Activated naive CD8-positive, alpha-beta T cell treated with anti-CD3 and anti-CD28 coated beads for 36 hours (primary cell): ENCODE measurements at places on chromosomes 5 and 9. TPM values are rescaled to one million over a fixed set of nuclear protein-coding genes. Genes with fewer than 3 reads are reported as not detected.

- peak overlapping the region; percentile 93 for H3K4me3 ChIP-seq
- H3K27ac ChIP-seq = peak overlapping the region; percentile 99
- no peak for DNase-seq
- peaks cover 23% of the 10 kb centered on the region for H3K4me1 ChIP-seq
These were observed 462 bp downstream of the NUDCD2 start for GRCh38 chr5:163459462-163459818.

Gene APC
- total RNA-seq = 19.5 TPM

DNA sequence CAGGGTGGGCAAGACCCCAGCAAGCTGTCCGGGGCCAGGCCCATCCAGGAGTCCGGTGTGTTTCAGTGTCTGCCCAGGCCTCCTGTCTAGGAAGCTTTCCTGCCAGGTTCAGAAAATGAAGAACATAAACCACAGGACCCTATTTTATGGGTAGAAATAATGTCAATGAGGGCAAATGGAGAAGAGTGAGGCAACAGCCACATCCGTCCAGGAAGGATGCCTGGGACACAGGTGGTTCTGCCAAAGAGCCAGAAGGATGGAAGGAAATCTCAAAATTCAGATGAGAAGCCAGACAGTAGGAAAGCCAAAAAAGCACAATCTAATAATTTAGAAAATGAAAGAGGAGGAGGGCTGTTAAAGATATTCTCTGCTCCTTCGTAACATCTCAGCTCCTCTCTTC is 262.3 kb downstream of the AUH start:
- peak overlapping the region; percentile 87 for H3K27ac ChIP-seq
- H3K4me1 ChIP-seq = peaks cover 42% of the 10 kb centered on the region
- H3K27me3 ChIP-seq = peaks cover 25% of the 10 kb centered on the region
- peak overlapping the region; percentile 54 for H3K4me3 ChIP-seq
- H3K36me3 ChIP-seq = peaks cover 2% of the 10 kb centered on the region

- DNase-seq = no peak
- H3K4me3 ChIP-seq = no peak overlapping the region
- H3K4me1 ChIP-seq = no peaks in the 10 kb centered on the region
- no peaks in the 10 kb centered on the region for H3K36me3 ChIP-seq
These were observed 138.2 kb upstream of the MINAR2 start for GRCh38 chr5:129609710-129610109.

GRCh38 chr5:9712911-9713310 is 82.8 kb upstream of the TAS2R1 start:
- no peak overlapping the region for H3K4me3 ChIP-seq
- H3K27me3 ChIP-seq = no peaks in the 10 kb centered on the region
- no peaks in the 10 kb centered on the region for H3K36me3 ChIP-seq
- DNase-seq = no peak
- H3K4me1 ChIP-seq = no peaks in the 10 kb centered on the region
- no peak overlapping the region for H3K27ac ChIP-seq

- no peak for DNase-seq
- H3K36me3 ChIP-seq = no peaks in the 10 kb centered on the region
- no peak overlapping the region for H3K27ac ChIP-seq
- H3K27me3 ChIP-seq = peaks cover 3% of the 10 kb centered on the region
- no peaks in the 10 kb centered on the region for H3K4me1 ChIP-seq
These were observed 338.2 kb downstream of the TLE1 start for GRCh38 chr9:81351166-81351565.

Gene JAKMIP2
- 0.98 TPM for total RNA-seq

GRCh38 chr9:106697750-106698502 is 165.0 kb upstream of the ZNF462 start:
- no peaks in the 10 kb centered on the region for H3K27me3 ChIP-seq
- H3K36me3 ChIP-seq = no peaks in the 10 kb centered on the region
- DNase-seq = no peak
- no peaks in the 10 kb centered on the region for H3K4me1 ChIP-seq
- no peak overlapping the region for H3K4me3 ChIP-seq
- no peak overlapping the region for H3K27ac ChIP-seq

Gene GMCL2
- total RNA-seq = not detected

- H3K4me3 ChIP-seq = no peak overlapping the region
- peaks cover 41% of the 10 kb centered on the region for H3K36me3 ChIP-seq
- peaks cover 7% of the 10 kb centered on the region for H3K4me1 ChIP-seq
- no peaks in the 10 kb centered on the region for H3K27me3 ChIP-seq
These were observed 34.4 kb downstream of the MACROH2A1 start for GRCh38 chr5:135364421-135365262.

Gene DCAF10
- total RNA-seq = 10.5 TPM

DNA sequence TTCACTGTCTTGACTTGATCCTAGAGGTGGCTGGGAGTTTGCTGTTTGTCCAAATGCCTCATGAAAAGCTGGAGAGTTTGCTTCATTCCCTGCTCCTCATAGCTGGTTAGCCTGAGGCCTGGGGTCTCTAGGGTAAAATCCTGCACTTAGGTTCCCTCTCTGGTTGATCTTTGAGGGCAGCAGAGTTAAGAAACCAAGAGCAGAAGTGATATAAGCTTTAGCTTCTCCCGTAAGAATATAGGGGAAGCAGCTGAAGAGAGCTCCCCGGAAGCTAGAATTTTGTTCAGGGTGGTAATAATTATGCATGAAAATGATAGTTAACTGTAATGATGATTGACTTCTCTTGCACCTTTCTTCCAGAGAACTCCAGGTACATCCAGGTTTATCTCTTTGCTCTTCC is 1.4 kb downstream of the FAM53C start:
- peak overlapping the region; percentile 88 for H3K4me3 ChIP-seq
- peaks cover 34% of the 10 kb centered on the region for H3K4me1 ChIP-seq
- peaks cover 2% of the 10 kb centered on the region for H3K36me3 ChIP-seq
- H3K27ac ChIP-seq = peak overlapping the region; percentile 86
- no peaks in the 10 kb centered on the region for H3K27me3 ChIP-seq

Gene BTNL9
- total RNA-seq = 0.12 TPM

GRCh38 chr9:136146126-136147037 is 27.7 kb upstream of the TMEM250 start:
- no peaks in the 10 kb centered on the region for H3K27me3 ChIP-seq
- no peak for DNase-seq
- H3K27ac ChIP-seq = no peak overlapping the region
- H3K36me3 ChIP-seq = no peaks in the 10 kb centered on the region

Gene GABRA1
- total RNA-seq = not detected

Gene PCDHGA12
- total RNA-seq = not detected

GRCh38 chr5:39750661-39751060 is 325.9 kb upstream of the DAB2 start:
- H3K4me1 ChIP-seq = no peaks in the 10 kb centered on the region
- no peak overlapping the region for H3K27ac ChIP-seq
- DNase-seq = no peak
- no peak overlapping the region for H3K4me3 ChIP-seq
